ENCODE measurements at places on chromosomes 4 and X.

DNA sequence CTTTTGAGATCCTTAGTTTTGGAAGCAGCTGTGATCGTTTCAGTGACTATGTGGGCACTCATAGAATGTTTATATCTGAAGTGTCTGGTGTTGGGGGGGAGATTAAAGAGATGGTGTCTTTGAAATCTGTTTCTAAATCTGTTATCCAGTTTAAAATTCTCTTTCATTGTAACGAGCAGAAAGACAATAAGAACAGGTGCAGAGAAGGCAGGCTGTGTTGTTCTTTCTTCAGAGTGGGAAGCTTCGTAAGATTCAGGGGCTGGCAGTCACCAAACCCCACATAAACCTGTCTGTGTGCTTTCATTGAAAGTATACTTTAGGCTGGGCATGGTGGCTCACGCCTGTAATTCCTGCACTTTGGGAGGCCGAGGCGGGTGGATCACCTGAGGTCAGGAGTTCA lies 16.3 kb upstream of the DHRSX start:
- DNase-seq = no peak

GRCh38 chrX:46617906-46618305 lies 44.3 kb downstream of the CHST7 start:
- no peak for DNase-seq

DNA sequence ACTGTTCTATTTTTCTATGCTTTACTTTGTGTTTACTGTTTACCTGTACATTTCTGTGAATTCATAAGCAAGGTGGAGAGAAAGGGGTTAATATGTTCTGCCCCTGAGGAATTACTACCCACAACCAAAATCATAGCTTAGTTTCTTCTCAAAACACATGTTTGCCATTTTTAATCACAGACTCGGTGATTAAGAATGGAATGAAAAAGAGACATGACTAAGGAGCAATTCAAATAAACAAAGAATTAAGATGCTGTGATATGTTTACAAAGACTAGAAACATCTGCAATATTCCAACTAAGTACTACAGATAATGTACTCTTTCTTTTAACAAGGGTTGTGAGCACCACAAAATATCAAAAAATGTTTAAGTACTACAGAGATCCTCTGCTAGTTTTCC lies 11.7 kb upstream of the FAT4 start:
- no peak for DNase-seq

- no peak for DNase-seq
Measured at GRCh38 chrX:10393241-10393640, 227.1 kb downstream of the MID1 start.

GRCh38 chr4:87824352-87824751 lies 8.4 kb upstream of the MEPE start:
- no peak for DNase-seq

DNA sequence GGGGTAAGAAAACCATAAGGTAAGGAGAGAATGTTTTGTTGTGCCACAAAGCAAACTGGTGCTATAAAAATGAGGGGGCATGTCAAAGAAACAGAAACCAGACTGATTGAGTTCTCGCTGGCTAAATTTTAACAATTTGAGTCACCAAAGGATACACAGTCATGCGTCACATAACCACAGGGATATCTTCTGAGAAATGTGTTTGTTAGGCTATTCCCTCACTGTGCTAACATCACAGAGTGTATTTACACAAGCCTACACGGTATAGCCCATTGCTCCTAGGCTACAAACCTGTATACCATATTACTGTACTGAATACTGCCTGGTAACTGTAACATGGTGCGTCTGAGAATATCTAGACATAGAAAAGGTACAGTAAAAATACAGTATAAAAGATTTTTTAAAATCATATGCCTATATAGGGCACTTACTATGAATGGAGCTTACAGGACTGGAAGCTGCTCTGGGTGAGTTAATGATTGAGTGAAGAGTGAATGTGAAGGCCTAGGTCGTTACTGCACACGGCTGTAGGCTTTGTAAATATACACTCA lies 50.1 kb downstream of the FBXW7 start:
- DNase-seq = peak; percentile 22

DNA sequence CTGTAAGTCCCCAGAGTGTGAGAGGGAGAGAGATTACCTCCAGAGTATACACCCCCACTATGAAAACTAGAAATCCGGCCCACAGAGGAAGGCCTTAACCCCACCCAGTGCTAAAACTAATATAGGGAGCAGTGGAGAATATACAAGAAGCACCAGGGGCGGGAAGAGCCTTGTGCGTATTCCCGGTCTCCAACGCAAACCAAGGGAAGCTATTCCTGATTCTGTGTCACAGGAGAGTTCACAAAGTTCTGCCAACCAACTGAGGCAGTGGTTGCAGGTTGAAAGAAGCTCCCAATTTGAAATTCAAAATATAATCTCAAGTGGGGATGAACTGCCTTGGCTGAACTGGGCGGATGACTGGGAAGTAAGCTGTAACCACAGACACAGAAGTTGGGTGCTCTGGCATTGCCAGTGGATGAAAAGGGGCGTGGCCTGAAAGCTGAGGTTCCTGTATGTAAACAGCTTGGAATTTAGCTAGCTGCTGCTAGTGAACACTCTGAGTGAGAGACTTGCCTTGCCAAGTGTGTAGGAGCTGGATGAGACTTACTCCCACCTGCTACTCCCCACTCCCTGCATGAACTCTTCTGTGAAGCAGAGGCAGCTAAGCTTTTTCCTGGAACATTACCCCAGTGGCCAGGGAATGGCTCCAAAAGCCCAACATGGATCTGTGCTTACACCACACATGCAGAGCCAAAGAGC lies 32.7 kb downstream of the ELF2 start:
- peak; percentile 27 for DNase-seq

GRCh38 chrX:39563178-39563577 lies 534.6 kb downstream of the BCOR start:
- DNase-seq = no peak

DNA sequence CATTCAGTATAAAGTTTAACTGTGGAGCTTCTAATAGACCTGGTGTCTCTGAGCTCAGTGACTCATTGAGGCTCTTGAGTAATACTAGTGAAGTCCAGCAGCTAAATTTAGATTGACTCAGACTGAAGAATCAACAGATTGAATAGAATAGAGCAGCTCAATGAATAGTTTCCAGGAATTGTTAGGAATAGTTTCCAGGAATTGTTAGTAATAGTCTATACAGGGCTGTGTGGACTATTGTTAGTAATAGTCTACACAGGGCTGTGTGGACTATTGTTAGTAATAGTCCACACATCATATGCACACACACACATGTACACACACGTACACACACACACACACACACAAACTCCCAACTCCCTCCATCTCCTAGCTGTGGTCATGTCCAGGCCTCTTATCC lies 3.0 kb downstream of the GIMD1 start:
- no peak for DNase-seq

DNA sequence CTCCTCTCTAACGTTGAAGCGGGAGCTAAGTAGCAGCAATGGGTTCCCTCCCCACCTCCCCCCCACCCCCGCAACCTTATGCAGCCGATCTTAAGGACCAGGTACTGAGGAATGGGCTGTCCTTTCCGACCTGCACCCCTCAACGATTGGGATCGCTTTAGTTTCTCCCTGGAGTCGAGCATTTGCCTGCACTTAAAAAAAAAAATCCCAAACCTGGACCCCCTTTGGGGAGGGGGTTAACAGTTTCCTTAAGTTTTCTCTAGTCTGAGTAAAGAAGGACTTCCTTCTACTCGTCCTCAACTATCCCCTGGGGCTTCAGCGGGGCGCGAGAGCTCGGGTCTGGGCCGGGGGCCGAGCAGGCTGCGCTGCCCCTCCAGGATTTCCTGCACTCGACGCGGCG lies 25.7 kb upstream of the BCORL1 start:
- no peak for DNase-seq

- no peak for DNase-seq
Measured at GRCh38 chr4:118086344-118086743, 52.1 kb downstream of the NDST3 start.

- peak; percentile 82 for DNase-seq
Measured at GRCh38 chrX:72308566-72309296, 3.0 kb upstream of the CITED1 start.

DNA sequence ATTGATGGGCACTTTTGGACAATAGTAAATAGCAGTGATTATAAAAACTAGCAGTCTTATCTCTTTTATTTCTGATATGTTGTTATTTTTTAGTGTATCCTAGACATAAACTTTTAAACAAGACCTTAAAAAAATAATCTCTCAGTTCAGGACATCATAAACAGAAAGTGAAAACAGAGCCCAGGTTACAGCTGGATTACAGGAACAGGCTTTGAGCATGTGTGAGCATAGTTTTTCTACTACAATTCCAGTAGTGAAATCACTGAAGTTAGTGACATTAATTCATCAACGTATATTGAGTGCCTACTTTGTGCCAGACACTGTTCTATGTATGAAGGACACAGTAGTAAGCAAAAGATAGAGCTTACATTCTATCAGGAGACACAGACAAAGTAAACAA lies 16.9 kb downstream of the TRIM75 start:
- no peak for DNase-seq

DNA sequence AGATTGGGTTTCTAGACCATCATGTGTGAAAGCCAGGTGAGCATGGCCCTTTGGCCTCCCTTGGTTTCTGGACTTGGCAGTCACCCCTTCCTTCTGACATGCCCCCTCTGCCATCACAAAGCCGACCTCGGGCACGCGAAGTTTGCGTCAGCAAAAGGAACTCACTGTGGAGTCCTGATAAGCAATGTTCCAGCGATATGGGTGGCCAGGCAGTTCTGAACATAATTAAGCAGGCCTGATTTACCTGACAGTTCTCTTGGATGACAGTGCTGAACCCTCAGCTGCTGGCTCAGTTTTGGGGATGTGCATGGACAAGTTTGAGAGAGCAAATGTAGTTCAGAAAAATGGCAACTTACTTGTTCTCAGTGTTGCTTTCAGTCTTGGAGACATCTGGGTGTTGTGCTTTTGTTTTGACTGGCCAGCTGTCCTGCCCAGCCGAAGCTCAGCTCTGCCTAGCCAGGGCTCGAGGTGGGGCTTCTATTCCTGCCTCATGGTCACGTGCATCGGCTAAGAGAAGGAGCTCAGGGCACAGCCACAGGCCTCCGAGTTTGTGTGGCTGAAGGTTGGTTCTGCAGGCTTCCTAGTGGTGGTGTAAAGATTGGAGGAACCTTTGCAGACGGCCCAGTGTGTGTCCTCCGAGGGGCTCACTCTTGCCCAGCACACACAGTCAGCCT lies 78.3 kb downstream of the CLDN34 start:
- DNase-seq = no peak

- no peak for DNase-seq
Measured at GRCh38 chr4:37836838-37837440, 10.5 kb downstream of the PGM2 start.

GRCh38 chrX:87064502-87064901 lies 453.1 kb upstream of the KLHL4 start:
- no peak for DNase-seq

DNA sequence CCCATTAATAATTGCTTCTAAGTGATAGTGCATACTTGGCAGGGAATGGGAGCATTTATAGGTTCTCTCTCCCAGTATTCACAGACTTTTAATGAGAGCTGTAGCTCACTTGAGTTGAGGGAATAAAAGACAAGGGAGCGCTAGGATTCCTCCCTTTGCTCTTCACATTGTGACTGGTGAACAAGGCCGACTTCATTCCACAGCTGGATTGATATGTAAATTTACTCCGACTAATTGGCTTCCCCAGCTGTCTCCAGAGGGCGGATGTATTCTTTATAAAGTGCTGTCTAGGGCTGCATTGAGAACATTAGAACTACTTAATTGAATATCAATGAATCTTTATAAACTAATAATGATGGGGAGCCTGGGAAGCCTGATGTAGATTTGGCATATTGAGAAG lies 63.4 kb downstream of the GPR50 start:
- no peak for DNase-seq

GRCh38 chr4:118557298-118557851 lies 127.8 kb upstream of the METTL14 start:
- no peak for DNase-seq

DNA sequence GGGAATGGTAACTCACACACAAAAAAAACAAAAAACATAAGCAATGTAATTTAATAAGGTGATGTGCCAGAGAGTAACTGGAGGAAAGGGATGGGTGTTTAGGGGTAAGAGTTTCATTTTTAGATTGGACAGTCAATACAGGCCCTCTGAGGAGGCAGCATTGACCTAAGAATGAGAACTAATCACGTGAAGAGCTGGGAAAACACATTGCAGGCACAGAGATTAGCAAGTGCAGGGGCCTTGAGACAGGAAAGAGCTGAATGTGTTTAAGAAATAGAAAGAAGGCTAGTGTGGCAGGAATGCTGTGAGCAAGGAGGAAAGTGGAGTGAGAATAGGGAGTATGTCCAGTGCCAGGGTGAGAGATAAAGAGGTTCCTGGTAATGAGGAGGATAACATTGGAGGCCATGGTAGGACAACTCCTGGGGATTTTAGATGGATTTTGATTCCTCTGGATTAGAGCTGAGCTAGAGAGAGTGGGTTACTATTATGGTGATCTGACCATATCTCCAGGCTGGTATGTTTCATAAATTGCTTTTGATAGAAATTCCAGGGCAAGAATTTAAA lies 17.6 kb downstream of the PDLIM5 start:
- DNase-seq = no peak

- DNase-seq = no peak
Measured at GRCh38 chrX:6228720-6229119, at the start of gene NLGN4X. NLGN4X (minus strand) TSS chrX:6228867; CDS start chrX:6151466, 77,401 bp downstream.

GRCh38 chr4:88819818-88820697 lies 122.4 kb upstream of the NAP1L5 start:
- DNase-seq = no peak

GRCh38 chrX:84108584-84108983 lies 79.4 kb downstream of the RPS6KA6 start:
- DNase-seq = peak; percentile 28

- DNase-seq = no peak
Measured at GRCh38 chr4:73908965-73909364, 39.8 kb downstream of the CXCL1 start.

DNA sequence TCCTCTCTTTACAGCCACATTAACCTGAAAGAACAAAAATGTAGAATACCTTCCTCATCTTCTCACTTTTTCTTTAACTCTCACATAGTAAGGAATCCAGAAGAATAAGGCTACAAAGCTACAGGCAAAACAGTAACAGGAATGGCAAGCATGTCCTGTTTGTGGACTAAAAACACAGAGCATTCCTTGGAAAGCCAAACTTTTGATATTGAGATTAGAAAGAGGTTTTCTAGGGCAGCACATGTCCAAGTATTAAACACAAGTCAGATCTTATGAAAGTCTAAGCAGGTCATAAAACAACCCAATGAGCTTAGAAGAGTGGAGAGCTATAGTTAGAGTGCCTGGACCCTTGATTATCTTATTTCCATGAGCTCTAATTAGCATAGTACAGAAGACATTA lies 58.2 kb upstream of the FAM9C start:
- DNase-seq = no peak

GRCh38 chrX:10447564-10448214 lies 172.7 kb downstream of the MID1 start:
- no peak for DNase-seq

GRCh38 chr4:169410839-169411770 lies 140.3 kb upstream of the SH3RF1 start:
- DNase-seq = peak; percentile 27
